Glutamatergic neuron (in vitro differentiated cells): ENCODE measurements at places on chromosomes 1 and 21.

GRCh38 chr21:36165356-36165755 is 8.7 kb downstream of the DOP1B start:
- DNase-seq, result no peak

DNA sequence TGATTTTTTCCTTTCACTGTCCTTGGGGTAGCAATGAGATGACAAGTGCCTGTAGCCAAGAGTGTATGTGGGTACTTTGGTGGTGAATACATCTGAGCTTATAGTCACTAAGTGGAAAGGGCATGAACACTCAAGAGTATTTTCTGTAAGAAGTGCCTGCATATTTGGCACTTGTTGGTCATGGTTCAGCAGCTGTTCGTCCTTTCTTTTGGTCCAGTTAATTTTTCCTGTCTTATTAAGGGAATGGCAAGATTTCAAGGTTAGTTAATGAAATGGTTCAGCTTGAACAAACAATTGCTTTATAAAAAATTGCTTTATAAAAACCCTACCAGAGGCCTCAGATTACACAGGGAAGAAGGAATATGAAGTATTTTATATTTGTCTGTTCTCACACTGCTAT is 48.6 kb upstream of the GPR52 start:
- no peak for DNase-seq

- no peak for DNase-seq
These were observed 394.3 kb downstream of the NTNG1 start for GRCh38 chr1:107535091-107535490.

DNA sequence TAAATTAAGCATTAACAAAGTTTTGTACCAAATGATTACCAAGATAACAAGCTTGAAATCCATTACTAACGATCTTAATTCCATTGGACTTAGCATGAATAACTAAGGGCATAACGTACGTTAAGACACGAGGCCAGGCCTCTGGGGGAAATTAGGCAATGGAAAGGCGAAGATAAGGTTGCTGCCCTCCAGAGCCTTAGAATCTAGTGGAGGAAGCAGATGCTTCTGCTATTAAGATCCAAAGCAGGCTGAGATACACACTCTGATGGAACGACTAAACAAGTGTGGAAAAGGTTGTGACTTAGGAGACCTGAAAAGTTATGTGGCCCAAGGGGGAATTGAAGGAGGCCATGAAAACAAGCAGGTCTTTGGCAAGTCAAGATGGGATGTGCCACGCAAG is 6.0 kb downstream of the AKNAD1 start:
- no peak for DNase-seq

DNA sequence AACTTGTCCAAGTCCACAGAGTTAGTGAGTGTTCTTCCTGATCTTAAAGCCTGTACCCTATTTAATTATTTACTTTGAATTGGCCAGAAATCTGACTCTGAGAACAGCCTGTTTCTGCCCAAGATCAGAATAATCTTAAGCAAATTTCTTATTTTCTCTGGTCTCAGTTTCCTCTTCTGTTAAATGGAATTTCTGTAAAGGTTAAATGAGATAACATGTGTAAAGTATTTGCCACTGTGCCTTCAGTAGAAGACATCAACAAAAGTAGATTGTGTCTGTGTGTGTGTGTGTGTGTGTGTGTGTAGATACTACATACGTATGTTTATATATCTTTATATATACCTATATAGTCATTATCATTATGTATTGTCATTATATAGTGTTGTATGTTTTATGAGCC is 124.2 kb upstream of the FGGY start:
- DNase-seq, result no peak

- DNase-seq, result no peak
These were observed 55.8 kb upstream of the RC3H1 start for GRCh38 chr1:174077749-174078490.

- DNase-seq, result no peak
These were observed 4.2 kb downstream of the LRRC71 start for GRCh38 chr1:156924478-156925153.

- DNase-seq, result no peak
These were observed 33.5 kb downstream of the UTP25 start for GRCh38 chr1:209861242-209861641.

- DNase-seq, result no peak
These were observed 31.4 kb downstream of the PLPP3 start for GRCh38 chr1:56547977-56548376.

- DNase-seq, result no peak
These were observed 85.0 kb upstream of the KCTD3 start for GRCh38 chr1:215482079-215482478.

DNA sequence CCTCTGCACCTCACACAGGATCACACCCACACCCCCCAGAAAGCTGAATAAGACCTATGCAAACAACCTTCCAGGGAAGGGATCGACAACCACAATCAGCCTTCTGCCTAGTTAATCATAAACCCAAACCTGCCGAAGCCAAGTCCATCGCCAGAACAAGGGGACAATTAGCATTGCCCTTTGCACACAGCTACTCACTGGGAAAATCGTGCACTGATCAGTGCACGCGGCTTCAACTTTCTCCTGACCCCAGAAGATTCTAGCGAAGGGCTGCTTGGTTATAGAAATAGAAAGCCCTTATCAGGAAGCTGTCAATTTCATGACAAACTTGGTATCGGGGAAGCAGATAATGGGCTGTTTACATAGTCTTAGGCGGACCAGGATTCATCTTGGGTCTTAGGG is 29.5 kb downstream of the RUNX1 start:
- no peak for DNase-seq

DNA sequence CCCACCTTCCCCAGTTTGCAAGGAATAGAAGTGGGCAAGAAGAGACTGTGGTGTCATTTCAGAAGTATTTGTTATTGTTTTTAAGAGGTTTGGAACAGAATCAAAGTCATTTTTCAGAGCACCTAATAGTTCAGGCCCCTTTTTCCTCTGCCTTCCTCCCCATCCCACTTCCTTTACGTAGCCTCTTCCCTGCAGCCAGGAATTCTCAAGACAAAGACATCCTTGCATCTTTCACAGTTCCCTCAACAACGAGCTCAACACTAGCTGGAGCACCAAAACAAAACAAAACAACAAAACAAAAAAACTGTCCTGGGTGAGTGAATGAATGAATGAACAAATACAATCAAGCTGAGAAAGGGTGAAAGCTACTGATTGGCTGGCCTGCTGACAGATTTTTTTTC is 7.0 kb downstream of the PALMD start:
- DNase-seq, result no peak

DNA sequence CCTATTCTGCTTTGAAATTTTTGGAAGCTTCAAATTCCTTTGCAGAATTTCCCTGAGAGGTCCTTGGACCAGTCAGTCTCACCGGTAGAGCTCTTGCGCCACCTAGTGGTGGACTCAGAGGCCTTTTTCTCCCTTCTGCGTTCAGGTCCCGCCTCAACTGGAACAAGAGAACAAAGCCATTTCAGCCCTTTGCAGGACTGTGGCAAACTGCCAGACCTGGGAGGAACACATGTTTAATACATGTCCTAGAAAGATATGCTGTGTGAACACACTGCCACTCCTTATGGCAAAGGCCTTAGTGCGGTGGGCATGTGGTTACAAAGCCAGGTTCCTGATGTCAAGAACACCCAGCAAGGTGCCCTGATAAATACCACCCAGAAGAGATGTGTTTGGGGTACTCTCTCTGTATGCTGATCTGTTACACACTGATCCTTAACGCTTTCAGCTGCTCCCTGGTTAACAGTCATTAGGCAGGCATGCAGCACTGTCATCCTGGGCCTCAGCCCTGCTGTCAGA is 82.2 kb upstream of the SSX2IP start:
- DNase-seq, result peak; percentile 82

GRCh38 chr21:28781602-28782276 is 210.9 kb downstream of the LTN1 start:
- no peak for DNase-seq

GRCh38 chr21:30943920-30944319 is 62.5 kb upstream of the KRTAP11-1 start:
- no peak for DNase-seq

- DNase-seq, result no peak
These were observed 79.2 kb downstream of the ZNF326 start for GRCh38 chr1:90074137-90074536.

GRCh38 chr1:53618500-53619366 is 120.2 kb downstream of the GLIS1 start:
- DNase-seq, result no peak

- DNase-seq, result no peak
These were observed 248.9 kb downstream of the PLPP3 start for GRCh38 chr1:56330391-56331026.

DNA sequence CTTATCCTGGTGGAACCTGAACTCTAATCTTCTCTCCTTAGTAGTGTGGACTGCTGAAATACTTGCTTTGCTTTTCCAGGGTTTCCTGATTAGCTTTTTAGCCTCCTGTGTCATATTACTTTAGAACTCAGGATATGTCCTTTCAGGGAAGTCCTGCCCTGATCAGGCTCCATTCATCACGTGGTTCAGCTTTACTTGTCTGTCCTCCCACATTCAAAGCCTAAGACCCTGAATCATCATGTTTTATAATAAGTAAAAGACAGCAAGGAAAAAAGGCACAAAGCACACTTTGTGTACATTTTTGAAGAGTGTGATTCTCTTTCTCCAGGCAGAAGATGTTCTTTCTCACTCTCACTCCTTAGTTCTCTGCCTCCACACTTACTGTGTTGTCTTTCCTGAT is 70.6 kb downstream of the PATJ start:
- no peak for DNase-seq

DNA sequence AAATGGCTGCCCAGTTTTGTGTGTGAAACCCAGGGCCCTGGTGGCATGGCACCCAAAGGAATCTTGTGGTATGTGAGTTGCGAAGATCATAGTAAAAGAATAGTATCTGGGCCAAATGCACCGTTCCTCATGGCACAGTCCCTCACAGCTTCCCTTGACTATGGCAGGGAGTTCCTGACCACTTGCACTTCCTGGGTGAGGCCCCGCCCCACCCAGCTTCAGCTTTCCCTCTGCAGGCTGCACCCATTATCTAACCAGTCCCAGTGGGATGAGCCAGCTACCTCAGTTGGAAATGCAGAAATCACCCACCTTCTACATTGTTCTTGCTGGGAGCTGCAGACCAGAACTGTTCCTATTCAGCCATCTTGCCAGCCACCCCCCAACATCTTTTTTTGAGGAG is 63.0 kb downstream of the SLC5A9 start:
- DNase-seq, result no peak

DNA sequence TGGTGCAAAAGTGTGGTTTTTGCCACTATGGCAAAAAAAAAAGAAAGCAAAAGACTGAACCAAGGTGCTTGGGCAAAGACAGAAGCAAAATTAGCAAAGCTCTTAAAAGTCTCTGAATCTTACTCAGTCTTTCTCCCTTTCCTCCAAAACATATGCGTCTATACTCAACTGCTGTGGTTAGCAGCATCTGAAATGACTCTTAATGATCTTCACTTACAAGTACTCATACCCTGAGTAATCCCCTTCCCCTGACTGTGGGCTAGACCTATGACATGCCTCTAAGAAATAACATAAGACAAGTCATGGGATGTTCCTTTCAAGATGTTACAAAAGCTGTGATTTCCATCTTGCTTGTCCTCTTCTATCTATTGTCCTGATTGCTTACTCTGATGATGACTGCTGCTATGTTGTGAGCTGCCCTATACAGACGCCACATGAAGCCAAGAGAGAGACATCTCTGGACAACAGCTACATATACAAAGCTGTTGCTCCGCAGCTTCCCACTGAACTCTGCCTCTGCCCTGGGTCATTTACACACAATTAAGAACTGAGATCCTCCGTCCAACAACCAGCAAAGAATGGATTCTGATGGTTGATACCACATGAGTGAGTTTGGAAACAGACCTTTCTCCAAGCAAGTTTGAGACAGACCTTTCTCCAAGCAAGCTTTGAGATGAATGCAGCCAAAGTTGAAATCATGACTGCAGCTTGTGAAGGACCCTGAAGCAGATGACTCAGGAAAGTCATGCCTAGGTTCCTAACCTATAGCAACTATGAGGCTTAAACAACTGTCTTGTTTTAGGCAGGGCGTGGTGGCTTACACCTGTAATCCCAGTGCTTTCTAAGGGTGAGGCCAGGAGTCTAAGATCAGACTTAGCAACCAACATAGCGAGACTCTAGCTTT is 55.2 kb downstream of the PUM1 start:
- no peak for DNase-seq

DNA sequence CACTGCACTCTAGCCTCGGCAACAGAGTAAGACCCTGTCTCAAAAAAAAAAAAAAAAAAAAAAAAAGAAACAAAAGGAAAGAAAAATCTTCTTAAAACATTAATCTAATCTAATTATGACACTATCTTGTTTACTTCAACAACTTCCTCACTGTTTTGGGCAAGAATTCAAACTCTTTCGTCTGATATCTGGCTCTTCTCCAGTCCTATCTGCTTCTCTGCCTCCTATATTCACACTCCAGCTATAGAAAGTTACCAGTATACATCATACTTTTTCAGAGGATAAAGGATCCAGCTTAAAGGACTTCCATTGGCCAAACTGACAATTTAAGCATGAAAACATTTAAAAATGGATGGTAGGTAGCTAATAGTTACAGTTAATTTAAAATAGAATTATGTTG is 47.3 kb downstream of the EIF2B3 start:
- no peak for DNase-seq

DNA sequence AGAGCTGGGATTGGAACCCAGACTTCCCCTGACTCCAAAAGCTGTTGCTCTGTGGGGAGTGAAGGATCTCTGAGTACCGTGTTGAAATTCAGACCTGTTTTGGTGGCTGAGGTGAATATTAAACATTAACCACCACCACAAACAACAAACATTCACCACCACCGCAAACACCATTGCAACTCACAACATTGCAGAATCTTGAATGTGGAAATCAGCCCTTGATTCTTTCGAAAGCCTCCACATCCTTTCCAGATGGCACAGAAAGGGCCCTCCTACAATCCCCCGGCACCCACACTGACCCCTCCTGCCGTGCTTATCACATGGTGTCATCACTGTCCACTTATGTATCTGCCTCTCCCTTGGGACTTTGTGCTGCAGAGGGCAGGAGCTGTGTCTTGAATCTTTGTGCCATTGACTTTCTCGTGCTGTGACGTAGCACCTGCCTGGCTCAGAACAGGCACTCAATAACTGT is 1.4 kb downstream of the CDA start:
- DNase-seq, result no peak

- DNase-seq, result no peak
These were observed 109.9 kb downstream of the BCAR3 start for GRCh38 chr1:93571623-93572310.

GRCh38 chr1:83500987-83501591 is 497.8 kb downstream of the TTLL7 start:
- no peak for DNase-seq

DNA sequence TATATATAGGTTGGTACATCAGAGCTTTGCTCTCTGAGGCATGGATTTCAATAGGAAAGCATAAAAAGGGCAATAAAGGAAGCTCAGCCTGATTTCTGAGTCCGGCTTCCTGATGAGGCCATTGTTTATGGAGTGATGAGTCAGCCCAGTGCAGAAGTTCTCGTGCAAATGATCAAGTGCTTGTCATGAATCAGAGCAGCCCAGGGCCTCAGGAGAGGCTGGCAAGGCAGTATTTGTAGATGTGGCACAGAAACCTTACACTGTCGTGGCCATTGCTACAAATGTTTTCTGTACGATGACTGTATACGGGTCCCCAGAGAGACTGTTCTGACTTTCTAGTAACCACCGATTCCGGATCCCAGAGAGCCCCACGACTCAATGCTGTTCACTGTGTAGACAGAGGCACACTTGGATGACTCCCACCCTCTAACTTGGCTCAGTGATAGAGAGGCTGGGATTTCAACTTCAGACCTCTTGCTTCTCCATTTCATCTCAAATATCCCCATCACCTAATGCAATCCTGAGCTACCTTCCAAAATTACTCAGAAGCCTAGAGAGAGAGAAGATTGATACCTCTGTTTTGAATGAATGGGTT is 26.8 kb downstream of the UMODL1 start:
- no peak for DNase-seq

GRCh38 chr1:212915245-212916091 is 34.9 kb upstream of the VASH2 start:
- DNase-seq, result no peak
